ENCODE measurements at places on chromosomes 11 and 22.

- DNase-seq, result no peak
Measured at GRCh38 chr11:122517403-122518379, 137.8 kb upstream of the UBASH3B start.

- DNase-seq, result no peak
Measured at GRCh38 chr11:115477410-115477809, 26.8 kb downstream of the CADM1 start.

- peak; percentile 4 for DNase-seq
Measured at GRCh38 chr11:58788355-58789023, 56.0 kb downstream of the GLYATL2 start.

DNA sequence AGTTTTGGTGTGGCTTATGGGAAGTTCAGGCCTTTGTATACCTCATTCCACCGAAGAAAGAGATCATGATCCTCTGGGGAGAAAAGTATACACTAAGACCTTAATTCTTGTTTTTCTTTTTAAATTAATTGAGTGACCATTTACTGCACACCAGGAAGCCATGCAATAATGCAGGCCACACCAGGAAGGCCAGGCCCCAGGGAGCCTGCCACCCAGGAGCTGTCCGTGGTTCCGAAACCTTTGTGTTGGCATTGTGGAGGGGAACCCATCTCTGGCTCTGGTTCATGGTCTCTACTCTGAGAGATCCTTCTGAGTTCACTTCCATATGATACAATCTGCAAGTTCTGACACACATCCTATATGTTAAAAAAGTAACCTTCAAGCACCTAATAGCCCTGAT, 291.8 kb downstream of the MIAT start:
- no peak for DNase-seq

DNA sequence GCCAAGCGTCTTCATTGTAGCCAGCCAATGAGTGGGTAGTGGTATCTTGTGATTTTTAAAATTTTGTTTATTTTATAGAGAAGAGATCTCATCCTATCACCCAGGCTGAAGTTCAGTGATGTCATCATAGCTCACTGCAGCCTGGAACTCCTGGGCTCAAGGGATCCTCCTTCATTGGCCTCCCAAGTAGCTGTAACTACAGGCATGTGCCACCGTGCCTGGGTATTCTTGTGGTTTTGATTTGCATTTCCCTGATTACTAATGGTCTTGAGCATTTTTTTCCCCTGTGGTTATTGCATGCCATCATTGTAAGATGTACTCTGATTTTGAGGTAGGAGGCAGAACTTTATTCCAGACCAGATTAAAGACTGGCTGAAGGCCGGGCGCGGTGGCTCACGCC, 2.4 kb upstream of the DENND6B start:
- no peak for DNase-seq

GRCh38 chr22:45475851-45476514, 26.7 kb upstream of the FBLN1 start:
- DNase-seq, result no peak

GRCh38 chr11:61146416-61146815, 14.8 kb downstream of the VPS37C start:
- DNase-seq, result no peak

- no peak for DNase-seq
Measured at GRCh38 chr11:86288776-86289507, 13.1 kb upstream of the HIKESHI start.

DNA sequence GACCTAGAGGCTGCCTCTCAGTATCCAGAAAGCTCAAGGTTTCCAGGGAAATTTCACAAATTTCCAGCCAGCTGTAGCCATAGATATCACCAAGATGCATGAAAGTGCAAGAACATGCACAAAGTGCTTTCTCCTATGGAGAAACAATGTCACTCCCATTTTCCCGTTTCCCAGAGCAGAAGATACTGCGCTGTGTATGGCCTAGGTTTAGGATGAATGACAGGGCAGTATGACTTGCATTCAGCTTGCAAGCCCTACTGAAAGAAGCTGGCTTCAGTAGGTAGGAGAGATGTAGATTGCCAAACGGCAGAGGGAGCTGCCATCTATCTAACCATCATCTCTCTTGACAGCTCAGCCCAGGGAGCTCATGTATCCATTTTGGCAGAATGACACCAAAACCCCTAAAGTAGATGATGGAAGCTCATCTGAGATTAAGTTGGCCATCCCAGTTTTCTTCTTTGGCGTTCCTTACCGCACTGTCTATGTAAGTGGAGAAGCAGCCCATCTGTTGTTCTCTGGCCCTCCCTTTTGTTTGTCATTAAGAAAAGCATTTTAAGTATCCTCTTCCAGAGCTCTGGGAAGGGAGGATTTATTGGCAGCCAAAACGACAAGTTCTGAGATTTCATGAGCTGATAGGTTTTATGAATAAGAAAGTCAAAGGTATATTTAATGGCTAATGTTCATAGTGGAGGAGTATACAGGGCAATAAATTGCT, 4.6 kb downstream of the TECTA start:
- DNase-seq, result no peak

DNA sequence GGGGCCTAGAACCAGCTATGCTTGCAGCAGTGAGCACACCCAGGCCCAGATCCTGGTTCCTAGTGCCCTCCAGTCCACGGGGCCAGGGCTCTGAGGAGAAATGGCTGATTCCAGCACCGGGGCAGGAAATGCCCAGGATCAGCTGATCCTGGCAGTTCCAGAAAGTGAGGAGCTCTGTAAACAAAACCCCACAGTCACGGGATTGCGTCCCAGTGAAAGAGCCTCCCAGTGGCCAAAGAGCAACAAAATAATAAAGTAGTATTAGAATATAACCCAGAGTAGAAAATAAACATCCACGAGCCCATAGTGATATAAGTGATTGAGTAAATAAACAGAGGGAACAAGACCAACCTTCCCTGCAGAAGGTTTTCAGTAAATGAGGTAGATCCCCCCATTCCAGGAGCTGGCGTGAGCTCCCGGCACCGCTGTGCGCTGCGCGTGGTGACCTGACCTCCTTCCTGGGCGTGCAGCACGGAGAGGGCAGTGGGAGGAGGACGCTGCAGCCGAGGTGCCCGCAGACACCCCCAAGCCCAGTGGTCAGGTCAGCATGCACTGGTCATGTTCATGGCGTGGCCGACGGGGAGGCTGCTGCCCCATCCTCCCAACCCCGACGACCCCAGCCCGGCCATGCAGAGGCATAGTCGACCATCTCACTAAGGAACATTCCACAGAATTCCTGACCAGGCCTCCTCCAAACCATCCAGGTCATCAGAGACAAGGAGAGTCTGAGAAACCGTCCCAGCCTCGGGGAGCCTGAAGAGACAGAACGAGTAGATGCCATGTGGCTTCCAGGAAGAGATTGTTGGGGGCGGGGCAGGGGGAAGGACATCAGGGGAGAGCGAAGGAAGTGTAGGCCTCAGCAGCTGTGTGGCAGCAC, 19.8 kb downstream of the PTDSS2 start:
- peak; percentile 64 for DNase-seq

DNA sequence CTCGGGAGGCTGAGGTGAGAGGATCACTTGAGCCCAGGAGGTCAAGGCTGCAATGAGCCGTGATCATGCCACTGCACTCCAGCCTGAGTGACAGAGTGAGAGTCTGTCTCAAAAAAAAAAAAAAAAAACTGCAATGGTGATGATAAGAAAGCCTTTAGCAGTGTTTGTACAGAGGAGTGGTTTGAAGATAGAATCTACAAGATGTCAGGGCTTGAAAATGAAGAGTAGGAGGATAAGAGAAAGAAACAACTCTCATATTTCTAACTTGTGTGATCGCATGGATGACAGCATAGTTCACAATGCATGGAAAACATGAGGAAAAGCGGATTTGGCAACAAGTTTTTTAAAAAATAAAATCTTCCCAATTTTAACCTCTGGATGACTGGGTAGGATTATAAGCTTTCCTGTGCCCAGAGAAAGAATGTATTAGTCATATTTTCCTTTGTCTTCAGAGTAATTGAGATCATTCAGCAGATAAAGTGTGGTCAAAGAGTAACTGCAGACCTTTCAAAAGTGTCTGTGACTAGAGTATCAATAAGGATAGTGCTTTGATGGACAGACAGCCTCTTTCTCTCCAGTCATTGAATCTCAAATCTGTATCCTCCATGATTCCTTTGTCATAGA, 328.1 kb downstream of the CASP12 start:
- no peak for DNase-seq

GRCh38 chr11:1968454-1969002, 21.4 kb downstream of the MRPL23 start:
- DNase-seq, result no peak

GRCh38 chr22:32329202-32329645, 28.4 kb upstream of the RFPL3 start:
- DNase-seq, result no peak

GRCh38 chr22:36362932-36363331, 24.8 kb downstream of the MYH9 start:
- no peak for DNase-seq

DNA sequence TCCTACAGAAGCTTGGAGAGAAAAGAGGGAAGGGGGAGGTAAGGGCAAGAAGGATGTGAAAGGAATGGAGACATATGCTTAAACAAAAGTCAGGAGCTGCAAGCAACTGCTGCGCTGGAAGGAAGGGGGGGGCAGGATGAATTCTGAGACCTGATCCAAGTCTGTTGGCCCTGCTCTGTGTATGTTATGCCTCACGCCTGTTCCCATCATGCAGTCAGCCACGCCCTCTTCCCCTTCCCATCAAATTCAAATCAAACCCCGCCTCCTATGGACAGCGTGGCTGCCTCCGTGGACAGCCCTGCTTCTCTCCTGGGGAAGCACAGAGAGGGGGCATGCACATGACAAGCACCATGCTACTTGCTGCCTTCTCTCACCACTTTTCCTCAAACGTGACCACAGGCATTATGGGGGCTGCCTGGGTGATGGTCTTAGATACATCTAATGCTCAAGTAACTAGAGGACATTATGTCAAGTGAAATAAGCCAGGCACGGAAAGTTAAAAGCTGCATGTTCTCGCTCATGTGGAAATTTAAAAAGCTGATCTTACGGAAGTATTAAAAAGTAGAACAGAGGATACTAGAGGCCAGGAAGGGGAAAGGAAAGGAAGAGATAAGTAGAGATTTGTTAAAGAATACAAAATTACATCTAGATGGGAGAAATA, 45.8 kb upstream of the CYP2D6 start:
- no peak for DNase-seq

DNA sequence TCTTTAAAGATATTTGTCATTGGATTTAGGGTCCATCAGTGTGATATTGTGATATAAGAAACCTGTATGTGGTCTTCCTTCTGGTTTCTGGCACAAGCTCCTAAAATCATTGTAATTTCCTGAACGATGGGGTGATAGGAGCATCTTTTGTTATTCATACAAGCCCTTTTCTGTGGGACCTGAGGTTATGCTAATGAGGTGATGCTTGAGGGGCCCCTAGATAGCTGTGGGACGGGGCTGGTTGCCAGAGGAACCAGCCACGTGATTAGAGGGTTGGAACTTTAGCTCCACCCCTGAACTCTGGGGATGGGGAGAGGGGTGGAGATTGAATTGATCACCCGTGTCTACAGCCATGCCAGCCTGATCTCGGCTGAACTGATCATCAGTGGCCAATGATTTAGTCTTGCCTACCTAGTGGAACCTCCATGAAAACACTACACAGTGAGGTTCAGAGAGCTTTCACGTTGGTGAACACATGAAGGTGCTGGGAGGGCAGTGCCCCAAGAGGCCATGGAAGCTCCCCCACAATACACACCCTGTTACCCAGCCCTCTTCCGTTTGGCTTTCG, 62.8 kb downstream of the BCR start:
- no peak for DNase-seq

DNA sequence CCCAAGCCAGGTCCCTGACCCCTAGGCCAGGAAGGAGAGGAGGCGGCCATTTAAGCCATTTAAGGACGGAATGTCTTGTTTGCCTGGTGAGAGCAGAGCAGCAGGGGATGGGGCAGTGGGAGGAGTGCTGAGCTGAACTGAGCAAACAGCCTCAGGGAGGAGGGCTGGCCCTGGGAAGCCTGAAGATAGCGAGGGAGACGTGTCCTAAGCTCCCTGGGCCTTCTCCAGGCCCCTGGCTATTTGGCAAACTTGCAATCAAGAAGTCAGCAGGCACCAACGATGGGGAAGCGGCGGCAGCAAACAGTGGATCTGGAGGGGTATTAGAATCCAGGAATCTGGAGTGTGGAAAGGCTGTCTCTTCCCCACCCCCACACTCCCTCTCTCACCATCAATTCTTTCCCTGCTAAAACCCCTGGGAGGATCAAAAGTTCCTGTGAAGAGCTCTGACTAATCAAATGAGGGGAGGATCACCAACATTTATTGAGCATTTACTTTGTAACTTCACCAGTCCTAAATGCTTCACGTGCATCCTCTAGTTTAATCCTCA, 8.8 kb downstream of the BCL9L start:
- no peak for DNase-seq

- no peak for DNase-seq
Measured at GRCh38 chr11:60927061-60927592, 2.9 kb downstream of the TMEM132A start.

DNA sequence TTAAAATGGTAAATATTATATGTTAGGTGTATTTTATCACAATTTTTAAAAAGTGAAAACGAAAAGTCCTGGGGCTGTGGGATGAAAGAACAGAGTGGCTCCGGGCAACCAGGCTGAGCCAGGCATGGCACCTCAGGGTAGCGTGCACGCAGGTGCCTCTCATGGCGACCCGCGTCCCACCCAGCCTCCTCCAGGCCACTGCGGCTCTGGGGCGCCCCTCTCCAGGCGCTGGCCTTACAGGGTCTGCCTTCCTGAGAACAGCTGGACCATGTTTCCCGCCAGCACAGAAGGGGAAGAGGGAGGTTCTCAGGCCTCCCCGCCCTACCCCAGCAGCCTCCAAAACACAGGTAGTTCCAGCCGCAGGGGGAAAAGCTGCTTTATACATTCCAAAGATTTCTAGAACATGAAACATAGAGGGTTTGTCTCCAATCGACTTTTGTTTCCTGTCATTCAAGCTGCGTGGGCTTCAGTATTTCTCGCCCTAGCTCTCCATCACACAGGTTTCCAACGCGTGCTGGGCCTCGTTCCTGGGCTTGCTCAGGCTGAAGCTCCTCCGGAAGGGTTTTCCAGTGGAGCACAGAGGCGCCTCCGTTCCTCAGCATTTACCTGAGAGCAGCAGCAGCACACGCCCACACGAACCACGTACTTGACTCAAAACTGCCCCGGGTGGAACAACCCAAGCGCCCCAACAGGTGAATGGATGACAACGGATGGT, 10.5 kb downstream of the EHD1 start:
- no peak for DNase-seq

DNA sequence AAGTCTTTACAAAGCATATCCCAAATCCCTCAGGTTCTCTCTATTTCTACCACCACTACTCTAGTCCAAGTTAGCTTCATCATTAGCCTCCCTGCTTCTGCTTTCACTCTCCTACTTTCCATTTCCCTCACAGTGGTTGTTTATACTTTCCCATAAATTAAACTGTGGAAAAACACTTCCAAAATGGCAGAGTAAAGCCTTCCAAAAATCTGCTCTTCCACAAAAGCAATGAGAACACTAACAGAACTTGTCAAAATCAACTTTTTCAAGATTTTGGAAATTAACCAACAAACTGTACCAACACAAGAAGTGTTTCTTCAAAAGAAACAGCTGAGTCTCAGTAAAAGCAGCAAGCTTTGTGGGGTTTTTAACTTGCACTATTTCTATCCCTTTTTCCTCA, 71.8 kb downstream of the TTC28 start:
- no peak for DNase-seq

Measured in C1 segment of cervical spinal cord (tissue), 14 donors.